NCI-H1105 treated with DMSO at 0.1 percent for 48 hours (cell line): ENCODE measurements at places on chromosomes 2 and 18.
A peak's percentile ranks its signal among the peaks of the same experiment; 100 is the strongest.

DNA sequence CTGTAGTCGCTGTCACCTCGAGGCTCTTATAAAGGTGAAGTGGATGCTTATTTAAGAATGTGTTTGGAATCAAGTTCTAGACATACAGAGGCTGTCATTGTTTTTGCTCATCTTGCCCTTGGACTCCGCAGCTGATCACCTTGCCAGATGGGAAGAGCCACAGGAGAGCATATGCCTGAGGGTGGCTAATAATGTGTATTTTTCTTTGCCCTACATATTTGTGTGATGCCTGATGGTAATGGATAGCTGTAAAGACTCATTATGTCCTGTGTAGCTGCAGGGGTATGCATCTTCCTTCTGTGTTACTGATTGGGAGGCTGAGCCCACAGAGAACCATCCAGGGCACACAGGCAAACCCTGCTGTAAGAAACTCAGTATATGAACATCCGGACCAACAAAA is 61.7 kb downstream of the PRKCE start:
- no peak for DNase-seq

DNA sequence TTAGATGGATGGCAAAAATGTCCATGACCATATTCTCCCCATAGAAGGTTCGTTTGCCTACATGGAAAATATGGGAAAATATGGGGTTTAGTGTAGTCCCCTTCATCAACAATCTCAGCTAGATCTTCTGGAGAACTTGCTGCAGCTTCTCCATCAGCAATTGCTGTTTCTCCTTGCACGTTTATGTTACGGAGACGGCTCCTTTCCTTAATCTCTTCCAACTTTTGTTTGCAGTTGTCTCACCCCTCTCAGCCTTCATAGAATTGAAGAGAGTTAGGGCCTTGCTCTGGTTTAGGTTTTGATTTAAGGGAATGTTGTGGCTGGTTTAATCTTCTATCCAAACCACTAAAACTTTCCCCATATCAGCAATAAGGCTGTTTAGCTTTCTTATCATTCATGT is 28.9 kb downstream of the MYCN start:
- no peak for DNase-seq

GRCh38 chr2:10875126-10875525 is 36.6 kb upstream of the KCNF1 start:
- DNase-seq = no peak

DNA sequence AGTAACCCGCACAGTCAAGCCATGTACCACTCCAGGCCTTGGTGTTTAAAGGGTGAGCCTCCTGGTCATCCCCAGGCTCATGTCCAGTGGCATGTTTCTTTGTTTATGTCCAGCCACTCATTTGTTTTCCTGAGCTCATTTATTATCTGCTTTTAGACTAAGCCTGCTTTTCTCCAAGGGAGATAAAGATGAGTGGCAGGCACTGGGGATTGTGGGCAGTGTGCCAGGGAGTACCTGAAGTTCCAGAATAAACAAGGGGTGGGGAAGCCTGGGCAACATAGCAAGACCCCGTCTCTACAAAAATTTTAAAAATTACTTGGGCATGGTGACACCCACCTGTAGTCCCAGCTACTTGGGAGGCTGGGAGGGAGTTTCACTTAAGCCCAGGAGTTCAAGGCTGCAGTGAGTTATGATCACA is 1.9 kb downstream of the ANXA4 start:
- DNase-seq = no peak

DNA sequence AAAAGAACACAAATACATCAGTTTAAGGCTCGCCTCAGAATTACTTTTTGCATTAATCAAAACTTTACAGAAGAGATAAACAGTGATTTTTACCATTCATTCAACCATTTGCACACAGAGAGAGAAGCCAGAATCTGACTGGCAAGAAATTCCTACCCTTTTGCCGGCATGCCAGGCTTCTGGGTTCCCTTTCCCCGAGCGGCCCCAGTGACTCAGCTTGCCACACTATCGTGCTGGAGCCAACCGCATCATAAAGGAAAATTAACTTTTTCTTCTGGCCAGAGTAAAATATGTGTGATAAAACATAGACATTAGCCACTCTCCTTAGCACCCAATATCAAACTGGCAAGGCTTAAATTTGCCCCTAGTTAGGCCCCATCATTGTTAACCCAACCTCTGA is 61.8 kb upstream of the IKZF2 start:
- no peak for DNase-seq

DNA sequence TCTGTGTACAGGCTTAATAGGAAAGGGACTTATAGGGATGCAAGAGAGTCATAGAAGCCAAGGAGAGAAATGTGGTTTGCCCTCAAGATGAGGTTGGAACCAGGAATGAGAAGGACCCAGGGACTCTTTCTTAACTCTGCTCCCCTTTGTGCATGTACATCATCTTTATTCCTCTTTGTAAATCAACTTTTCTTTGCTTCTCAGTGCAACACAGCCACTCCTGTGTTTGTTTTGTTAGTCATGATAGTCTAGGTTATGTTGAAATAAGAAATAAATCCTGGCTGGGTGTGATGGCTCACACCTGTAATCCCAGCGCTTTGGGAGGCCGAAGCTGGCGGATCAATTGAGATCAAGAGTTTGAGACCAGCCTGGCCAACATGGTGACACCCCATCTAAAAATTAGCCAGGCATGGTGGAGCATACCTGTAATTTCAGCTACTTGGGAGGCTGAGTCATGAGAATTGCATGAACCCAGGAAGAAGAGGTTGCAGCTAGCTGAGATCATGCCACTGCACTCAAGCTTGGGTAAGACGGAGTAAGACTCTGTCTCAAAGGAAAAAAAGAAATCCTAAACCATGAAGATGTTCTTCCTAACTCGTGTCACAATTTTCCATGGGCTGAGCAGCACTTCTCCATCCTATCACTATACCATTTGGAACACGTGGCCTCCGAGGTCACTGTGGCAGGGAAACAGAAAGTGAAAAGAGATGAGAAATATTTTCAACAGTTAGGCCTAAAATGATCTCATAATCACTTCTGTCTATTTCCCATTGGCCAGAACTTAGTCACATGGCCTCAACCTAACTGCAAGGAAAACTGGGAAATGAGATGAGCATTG is 73.0 kb upstream of the TMEM17 start:
- DNase-seq = no peak

DNA sequence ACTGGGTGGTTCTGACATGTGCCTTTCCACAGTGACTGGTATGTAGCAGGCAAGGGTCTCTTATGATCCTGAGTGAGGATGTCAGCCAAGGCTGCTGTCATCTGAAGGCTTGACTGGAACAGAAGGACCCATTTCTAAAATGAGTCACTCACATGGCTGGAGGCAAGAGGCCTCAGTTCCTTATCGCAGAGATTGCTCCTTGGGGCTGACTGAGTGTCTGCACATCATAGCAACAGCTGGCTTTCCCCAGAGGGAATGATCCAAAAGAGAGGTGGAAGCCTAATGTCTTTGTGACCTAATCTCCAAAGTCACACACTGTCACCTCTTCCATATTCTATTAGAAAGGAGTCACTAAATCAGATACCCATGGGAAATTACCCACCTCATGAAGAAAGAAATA is 114.0 kb downstream of the NEDD4L start:
- DNase-seq = no peak

- no peak for DNase-seq
Measured at GRCh38 chr2:43057742-43058725, 168.4 kb downstream of the ZFP36L2 start.

- no peak for DNase-seq
Measured at GRCh38 chr18:2441544-2441943, 129.8 kb downstream of the METTL4 start.

DNA sequence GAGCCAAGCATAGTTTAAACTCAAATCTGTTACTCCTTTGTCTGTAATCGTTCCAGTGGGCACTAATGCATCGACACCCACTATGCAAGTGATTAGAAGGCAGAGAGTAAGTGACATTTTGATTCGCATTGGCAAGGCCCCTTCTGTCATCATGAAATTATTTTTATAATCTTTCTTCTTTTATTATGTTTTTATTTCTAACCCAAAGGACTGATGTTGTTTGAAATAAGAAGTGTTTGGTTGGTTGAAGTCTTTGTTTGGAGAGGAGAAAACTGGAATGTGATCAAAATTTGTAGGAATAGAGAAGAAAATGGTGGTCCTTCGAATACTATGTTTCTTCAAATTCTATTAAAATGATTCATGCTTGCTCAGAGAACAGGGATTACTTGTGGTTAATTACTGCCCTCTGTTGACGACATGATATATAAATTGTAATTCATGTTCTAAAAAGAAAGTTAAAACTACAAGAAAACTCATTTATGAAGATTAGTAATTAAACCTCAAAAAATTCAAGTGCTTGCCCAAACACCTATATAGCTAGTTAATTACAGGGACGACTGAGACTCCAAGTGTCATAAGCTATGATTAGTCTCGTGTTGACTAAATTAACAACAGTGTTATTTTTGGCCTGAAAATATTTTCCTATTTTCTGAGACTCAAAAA is 26.4 kb upstream of the TFPI start:
- peak; percentile 75 for DNase-seq

DNA sequence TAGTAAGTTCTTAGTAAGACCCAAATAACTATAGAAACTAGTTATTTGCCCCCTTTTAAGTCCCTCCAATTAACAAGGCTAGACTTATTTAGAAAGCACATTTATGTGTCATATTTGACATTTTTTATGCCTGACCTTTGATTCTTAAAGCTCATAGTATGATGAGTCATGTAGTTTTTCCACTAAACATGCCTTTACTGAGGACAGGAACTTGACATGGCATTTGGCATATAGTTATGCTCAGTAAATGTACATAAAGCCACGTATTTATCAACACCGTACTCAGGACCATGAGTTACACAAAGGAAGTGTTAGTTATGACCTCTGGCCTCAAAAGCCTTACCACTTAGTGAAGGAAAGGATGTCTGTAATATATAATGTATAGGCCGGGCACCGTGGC is 78.9 kb downstream of the GNAL start:
- no peak for DNase-seq

GRCh38 chr2:17540093-17540812 is at the start of gene VSNL1:
TSS of gene VSNL1 (plus strand) at chr2:17540696. CDS start at chr2:17592075, 51,379 bp downstream.
- DNase-seq = peak; percentile 89

GRCh38 chr2:105573910-105574655 is 170.6 kb upstream of the NCK2 start:
- peak; percentile 50 for DNase-seq

DNA sequence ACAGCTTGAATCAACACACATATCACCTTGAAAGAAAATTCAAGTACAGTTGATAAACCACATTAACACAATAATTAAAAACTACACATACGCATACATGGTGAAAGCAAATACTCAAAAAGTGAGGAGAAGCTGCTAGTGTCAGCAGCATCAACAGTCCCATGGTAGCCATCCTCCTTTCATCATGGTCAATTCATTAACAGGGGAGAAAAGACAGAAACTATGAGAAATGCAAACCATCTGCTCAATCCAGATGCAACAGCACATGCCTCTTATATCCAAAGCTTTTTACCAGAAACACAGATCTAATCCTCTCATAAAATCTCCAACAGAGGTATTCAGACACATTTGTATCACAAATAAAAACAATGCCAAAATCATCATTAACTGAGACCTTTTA is 81.9 kb upstream of the CHRNA1 start:
- no peak for DNase-seq

GRCh38 chr2:11799826-11800225 is 53.4 kb downstream of the LPIN1 start:
- no peak for DNase-seq

DNA sequence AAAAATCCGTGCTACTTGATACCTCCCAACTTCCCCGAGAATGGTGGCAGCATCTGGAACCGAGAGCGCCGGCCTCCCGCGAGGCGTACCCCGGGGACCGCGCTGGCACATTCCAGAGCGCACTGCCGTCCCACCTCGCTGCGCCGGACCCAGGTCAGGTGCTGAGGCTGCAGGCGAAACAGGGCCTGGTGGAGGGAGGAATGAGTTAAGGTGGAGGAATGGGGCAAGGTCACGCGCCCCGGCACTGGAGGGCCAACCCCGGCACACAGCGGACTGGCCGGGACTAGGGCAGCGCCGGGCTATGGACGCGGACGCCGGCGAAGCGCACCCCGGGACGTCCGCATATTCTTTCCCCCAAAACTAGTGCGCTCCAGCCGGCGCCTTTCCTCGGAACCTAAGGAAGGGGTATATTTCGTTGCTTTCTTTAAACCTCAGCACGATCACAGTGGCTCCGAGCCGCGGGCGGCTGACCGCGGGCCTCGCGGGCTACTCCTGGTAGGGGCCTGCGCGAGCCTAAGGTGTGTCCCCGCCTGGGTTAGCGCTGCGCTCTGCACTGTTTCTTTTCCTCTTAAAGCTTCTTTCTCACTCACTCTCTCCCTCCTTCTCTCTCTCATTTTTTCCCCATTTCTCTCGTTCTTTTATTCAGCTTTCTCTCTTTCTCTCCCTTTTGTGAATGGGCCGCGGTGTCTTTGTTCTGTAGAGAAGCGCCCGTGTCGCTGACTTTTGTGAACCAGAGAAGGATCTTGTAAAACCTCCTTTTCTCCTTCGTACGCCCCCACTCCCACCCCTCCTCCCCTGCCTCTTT is 2.1 kb upstream of the OTX1 start:
- DNase-seq = no peak

- no peak for DNase-seq
Measured at GRCh38 chr2:225773148-225773547, 373.6 kb downstream of the NYAP2 start.

DNA sequence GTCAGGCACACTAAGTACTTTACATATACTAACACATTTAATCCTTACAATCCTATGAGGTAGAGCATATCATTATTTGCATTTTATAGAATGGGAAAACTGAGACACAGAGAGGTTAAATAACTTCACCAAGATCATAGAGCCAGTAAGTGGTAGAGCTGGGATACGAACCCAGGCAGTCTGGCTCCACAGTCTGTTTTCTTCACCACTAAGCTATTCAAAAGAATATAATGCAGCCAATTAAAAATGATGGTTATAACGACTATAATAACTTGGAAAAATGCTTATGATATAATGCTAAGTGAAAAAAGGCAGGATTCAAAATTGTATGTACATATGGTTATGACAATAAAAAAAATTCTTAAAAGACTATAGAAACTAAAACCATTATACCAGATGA is 7.3 kb downstream of the THOC1 start:
- DNase-seq = no peak

GRCh38 chr2:38862476-38862875 is 13.3 kb downstream of the DHX57 start:
- DNase-seq = no peak
